ENCODE measurements at places on chromosomes 2 and 18.
A peak's percentile ranks its signal among the peaks of the same experiment; 100 is the strongest.

- DNase-seq: no peak
These were observed 84.7 kb downstream of the GLI2 start for GRCh38 chr2:120820263-120820952.

GRCh38 chr2:2698182-2699120, 367.4 kb upstream of the MYT1L start:
- DNase-seq: peak; percentile 23

- DNase-seq: no peak
These were observed 1236.3 kb upstream of the ACVR2A start for GRCh38 chr2:146608490-146608889.

DNA sequence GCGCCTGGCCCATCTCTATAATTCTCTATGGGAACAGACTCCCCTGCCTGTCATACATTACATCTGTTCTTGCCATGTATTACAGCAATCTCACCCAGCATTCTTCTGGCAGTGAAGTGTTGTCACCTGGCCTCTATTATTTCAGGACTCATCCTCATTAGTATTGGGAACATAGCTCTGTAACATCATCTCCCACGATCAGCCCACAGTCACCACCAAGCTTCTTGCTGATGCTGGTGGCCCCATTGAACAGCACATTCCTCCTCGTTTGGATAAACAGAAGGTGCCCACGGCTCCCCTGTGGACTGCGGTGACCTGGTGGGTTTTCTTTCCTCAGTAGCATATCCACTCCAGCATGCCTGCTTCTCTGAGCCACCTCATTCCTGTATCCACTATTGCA, 21.5 kb downstream of the CHCHD5 start:
- DNase-seq: no peak

DNA sequence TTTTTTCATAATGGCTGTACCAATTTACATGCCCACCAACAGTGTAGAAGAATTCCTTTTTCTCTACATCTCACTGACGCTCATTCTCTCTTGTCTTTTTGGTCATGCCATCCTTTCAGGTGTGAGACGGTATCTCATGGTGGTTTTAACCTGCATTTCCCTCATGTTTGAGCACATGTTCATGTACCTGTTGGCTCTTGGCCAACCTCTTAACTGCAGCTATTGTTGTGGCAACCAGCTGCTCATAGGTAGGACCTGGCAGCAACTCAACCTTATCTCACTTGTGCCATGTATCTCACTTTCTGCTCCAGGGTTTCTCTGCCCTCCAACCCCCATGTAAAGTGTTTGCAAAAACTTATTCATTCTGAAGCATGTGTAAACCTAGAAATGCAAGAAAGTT, 167.5 kb downstream of the UPP2 start:
- DNase-seq: no peak

DNA sequence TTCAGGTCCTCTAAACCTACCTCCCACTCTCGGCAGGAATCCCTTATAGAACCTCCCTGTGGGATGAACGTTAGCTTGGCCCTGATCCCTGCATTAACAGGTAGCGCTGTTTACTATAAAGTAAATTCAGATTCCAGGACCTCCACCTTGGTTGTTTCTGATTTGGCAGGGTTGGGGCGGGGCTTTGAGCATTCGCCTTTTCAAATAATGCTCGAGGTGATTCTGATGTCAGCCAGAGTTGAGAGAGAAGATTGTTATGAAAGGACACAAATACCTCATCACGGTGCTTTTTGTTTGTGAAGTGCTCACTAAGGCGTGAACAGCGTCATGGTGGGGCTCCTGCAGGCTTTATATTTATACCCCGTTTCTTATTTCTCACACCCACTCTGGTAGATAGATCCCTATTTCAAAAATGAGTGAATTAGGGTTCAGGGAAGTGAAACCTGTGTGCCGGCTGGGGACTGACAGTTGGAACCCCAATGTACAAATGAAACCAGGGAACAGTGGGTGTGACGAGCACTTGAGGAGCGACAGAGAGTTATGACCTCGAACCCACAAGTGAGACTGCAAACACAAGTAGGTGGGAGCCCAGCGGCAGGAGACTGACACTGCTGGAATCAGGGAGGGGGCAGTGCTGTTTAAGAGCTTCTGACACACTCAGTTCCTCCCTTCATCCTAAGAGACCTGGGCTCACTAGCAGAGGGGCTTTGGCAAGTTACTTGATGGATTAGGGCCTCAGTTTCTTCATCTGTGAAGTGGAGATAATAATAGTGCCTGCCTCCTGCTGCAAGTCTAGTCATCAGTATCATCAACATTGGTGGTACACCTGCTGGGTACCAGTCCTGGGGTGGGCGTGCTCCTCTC, 14.2 kb upstream of the CXCR4 start:
- peak; percentile 62 for DNase-seq
